ENCODE measurements at places on chromosomes 16 and 17.

- DNase-seq, result no peak
Measured at GRCh38 chr16:83963277-83964119, 4.5 kb upstream of the NECAB2 start.

DNA sequence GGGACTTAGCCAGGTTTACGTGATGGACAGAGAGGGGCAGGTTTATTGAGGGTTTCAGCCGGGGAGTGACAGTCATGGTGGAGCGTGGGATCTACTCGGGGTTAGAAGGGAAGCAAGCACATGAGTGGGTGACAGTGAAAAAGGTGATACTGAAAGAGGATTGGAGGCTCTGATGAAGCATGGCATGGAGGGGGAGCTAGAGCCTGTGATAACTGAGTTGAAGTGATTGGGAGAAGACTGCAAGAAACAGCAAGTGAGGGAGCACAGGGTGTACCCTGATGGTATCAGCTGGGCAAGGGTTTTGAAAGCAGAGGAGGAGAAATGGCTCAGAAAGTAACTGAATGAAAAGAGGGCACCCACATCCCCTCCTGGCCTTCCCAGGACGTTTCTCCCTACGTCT lies 6.7 kb upstream of the KSR1 start:
- no peak for DNase-seq

- no peak for DNase-seq
Measured at GRCh38 chr17:77408284-77408683, 267.5 kb downstream of the SEC14L1 start.

DNA sequence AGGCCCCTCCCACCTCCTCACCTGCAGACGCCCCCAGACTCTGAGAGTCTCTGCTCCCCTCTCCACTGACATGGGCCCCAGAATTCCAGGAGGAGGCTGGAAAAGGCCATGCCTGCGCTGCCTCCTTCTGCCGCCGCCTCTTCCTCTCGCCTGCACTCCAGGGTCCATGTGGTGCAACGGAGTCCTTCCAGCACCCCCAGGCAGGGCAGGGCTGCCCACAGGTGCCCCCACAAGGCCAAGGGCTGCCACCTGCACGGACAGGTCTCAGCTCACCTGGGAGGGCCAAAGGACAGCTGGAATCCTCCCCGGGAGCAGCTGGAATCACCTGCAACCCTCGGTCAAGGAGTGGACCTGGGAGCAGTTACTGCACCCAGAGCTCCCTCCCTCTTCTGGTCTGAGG lies 194.9 kb downstream of the RBFOX3 start:
- DNase-seq, result no peak

- DNase-seq, result no peak
Measured at GRCh38 chr16:17358355-17358754, 112.4 kb downstream of the XYLT1 start.

DNA sequence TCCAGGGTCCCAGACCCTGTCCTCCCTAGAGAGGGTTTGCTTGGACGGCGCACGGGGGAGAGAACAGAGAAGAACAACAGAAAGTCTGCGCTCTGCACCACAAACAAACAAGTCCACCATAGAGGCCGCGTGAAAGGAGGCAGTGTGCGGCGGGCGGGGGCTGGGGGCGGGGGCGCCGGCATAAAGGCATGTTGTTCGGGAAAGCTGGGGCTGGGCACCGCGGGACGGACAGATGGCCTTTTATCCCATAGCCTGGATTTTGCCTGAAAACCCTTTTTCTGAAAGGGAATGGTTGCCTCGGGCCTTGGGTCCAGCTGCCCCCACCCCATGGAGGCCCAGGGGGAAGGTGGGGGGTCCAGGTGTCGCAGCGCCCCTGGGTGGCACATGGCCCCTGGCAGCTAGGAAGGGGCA lies 26.0 kb downstream of the FA2H start:
- peak; percentile 71 for DNase-seq

DNA sequence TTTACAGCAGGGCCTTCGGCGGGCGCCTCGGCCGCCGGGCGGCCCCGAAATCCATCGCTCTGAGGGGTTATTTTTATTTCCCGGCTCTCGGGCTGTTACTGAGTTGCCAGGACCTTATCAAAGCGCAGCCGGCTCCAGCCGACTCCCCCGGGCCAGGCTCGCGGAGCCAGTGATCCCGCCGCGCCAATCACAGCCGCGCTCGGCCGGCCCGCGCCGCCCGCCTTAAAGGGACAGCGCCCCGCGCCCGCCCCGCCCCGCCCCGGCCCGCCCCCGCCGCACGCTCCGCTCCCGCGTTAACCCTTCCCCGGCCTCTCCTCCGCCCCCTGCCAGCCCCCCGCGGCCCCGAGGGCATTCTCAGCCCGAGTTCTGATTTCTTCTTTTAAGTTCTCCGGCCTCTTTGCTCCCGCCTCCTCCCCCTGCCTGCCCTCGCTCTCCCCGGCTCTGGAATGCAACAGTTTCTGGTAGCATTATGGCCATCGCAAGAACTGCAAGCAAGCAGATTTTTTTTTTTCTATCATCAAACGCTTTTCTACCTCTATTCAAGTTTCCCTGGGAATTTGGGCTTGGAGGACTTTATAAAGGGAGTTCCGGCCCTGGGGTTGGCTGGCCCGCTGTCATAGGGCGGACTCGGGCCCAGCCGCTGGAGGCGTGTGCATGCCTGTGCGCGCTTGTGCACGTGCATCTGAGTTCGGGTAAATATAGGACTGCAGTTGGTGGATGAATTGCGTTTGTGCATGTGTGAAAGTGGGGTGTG lies at the start of gene AXIN2:
Gene AXIN2 (minus strand): TSS at position 197 of the 754 bp plus-strand sequence. CDS start 3,028 bp downstream, outside the sequence.
- DNase-seq, result peak; percentile 92

DNA sequence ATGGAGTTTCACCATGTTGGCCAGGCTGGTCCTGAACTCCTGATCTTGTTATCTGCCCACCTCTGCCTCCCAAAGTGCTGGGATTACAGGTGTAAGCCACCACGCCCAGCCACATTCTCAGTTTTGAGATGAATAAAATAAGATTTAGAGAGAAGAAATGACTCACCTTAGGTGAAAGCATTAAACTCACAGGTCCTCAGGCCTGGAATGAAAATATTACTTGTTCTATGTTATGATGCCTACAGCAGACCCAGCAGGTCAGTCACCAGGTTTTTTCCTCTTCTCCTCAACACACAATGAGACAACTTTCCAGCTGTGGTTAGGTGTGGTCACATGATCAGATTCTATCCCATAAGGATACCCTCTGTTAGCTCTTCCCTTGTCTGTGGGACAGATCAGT lies 150.3 kb downstream of the C16orf95 start:
- DNase-seq, result no peak

- DNase-seq, result no peak
Measured at GRCh38 chr16:56199164-56199563, 7.9 kb downstream of the GNAO1 start.

DNA sequence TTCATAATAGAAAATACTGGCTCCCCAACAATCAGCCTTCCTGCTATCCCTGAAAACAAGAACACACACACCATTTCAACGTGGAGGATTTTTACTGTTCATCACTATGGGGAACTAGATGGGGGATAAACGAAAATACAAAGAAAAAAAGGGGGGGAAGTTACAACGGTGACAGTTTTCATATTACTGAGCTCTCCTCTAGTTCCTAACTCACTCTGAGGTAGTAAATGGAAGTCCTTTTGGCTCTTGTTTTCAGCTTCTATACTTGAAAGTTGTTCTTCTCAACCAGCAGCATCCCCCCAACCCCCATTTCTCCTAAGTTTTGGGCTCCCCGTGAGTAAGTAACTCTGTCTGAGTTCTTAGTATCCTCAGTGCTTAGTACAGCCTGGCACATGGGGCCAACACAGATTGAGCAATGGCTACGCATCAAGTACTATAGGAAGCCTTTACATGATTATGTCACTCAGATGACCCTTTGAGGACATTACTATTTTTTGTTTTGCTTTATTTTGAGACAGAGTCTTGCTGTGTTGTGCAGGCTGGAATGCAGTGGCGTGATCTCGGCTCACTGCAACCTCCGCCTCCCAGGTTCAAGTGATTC lies 4.2 kb upstream of the CORO7 start:
- DNase-seq, result no peak

- no peak for DNase-seq
Measured at GRCh38 chr16:89599451-89599858, 14.0 kb upstream of the DPEP1 start.

- DNase-seq, result no peak
Measured at GRCh38 chr17:81398176-81398831, 3.0 kb downstream of the BAHCC1 start.

DNA sequence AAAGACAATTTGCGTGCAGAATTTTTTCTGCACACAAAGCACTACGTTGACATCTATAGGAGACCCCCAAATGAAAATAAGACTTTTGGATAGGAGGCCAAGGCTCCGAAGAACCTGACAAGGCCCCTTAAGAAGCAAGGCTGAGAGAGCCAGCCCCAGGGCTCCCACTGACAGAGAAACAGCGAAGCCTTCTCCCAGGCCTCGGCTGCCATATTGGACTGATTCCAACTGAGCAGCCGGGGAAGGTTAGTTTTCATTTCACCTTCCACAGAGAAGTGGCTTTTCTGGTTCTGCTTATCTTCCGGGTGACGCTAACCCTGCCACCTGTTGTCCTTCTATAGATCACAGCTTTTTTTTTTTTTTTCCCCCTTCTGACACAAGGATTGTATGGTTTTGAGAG lies 356.7 kb downstream of the SOX9 start:
- DNase-seq, result no peak

- DNase-seq, result no peak
Measured at GRCh38 chr17:60586288-60586974, 13.6 kb upstream of the PPM1D start.

DNA sequence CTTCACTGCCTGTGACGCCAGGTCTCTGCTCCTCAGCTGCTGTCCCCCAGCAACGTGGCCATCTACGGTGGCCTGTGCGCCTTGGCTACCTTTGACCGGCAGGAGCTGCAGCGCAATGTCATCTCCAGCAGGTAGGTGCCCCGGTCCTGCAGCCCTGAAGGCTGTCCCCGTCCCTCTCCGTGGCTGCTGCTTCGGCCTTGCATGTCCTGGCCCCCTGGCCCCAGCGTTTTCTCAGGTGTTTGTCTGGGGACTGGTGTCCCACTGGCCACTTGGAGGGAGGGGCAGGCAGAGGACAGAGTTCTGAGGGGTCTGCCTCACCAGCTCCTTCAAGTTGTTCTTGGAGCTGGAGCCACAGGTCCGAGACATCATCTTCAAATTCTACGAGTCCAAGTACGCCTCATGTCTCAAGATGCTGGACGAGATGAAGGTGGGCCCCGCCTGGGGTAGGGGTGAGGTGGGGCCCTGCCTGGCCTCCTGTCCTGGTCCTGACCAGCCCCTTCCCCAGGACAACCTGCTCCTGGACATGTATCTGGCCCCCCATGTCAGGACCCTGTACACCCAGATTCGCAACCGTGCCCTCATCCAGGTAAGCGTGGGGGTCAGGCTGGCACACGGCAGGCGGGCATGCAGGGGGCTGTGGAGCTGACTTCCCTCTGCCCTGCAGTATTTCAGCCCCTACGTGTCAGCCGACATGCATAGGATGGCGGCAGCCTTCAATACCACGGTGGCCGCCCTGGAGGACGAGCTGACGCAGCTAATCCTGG lies 4.4 kb downstream of the GPS1 start:
- no peak for DNase-seq

GRCh38 chr17:77435272-77436057 lies 294.7 kb downstream of the SEC14L1 start:
- no peak for DNase-seq

DNA sequence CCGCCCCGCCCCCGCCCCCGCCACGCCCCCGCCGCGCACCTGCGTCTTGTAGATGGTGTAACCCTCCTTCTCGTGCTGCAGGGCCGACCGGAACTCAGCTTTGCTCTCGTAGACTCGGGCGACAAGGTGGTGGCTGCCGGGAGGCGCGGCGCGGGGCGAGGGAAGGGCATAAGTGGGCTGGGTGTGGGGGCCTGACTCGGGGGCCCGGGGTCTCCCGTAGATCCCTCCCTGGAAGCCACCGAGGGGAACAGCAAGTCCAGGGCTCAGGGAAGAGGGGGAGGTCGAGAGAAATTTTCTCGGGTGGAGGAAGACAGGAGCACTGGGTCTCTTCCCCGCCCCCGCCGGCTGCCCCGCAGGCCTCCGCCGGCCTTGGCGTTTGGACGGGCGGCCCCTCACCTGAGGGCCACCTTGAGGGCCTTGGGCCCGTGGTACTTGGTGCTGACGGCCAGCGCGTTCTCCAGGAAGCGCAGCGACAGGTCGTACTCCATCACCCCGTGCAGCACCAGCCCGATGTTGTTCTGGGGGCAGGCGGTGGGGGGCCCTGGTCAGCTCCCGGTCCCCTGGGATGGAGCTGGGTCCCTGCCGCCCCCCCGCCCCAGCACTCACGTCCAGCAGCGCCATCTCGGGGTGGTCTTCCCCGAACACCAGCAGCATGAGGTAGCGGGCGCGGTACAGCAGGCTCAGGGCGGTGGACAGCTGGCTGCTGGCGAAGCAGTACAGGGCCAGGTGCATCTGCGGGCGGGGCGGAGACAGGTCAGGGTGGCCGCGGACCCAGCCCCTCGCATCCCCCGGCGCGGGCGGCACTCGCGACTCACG lies 19.4 kb downstream of the CLUH start:
- no peak for DNase-seq

DNA sequence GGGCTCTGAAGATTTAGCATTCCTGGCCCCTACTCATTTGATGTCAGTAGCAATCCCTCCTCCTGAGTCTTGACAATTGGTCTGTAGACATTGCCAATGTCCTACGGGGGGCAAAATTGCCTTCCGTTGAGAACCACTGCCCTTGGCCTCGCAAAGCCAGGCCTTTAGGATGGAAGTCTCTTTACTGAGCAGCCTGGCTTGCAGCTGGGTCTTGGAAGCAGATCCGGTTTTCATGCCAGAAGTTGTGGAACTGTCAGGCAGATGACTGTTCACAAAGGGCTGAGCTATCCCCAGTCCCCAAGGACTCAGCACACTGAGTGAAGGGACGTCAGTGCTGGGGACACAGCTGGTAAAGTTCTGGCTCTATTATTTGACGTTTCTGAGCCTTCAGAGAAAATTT lies 83.2 kb downstream of the WSCD1 start:
- no peak for DNase-seq

DNA sequence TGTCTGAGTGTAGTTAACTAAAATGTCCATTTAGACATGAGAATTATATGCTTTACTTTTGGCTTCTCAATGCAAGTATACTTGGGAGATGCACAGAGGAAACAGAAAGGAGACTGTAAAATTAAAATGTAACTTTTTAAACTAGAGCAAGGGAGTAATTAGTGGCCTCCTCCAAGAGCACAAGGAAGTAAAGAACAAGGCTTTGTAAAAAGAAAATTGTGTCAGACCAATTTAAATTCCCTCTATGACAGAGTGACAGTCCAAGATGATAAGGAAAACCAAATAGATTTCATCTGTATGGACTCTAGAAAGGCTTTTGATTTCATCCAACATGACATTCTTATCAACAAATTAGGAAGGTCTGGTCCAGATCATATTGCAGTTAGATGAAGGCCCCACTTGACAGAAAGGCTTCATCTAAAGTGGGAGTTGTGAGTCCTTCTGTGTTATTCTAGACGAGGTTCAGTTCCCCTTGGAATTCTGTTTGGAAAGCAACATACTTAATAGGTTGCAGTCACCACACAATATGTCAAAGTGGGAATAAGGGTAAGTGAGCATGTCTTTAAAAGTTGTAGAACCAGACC lies 6.5 kb upstream of the CAPNS2 start:
- DNase-seq, result no peak

DNA sequence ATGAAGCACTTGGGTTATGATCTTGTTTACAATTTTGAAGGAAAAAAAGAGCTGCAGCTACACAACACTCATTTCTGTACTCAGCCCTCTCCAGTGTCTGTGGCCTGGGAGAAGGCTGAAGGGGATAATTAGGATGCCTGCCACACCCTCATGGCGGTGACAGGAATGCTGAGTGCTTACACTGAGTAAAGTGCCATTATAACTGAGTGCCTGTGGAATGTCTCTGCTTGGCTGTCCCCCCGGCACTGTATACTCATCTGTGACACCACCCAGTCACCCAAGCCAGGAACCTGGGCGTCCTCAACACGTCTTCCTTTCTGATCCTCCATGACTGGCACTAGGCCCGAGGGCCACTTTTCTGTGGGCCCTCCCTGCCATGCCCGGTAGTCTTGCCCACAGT lies 3.5 kb upstream of the MRPL38 start:
- no peak for DNase-seq

Measured in sciatic nerve (tissue), 2 donors.